ENCODE measurements at places on chromosomes 6 and 20.
A peak's percentile ranks its signal among the peaks of the same experiment; 100 is the strongest.

DNA sequence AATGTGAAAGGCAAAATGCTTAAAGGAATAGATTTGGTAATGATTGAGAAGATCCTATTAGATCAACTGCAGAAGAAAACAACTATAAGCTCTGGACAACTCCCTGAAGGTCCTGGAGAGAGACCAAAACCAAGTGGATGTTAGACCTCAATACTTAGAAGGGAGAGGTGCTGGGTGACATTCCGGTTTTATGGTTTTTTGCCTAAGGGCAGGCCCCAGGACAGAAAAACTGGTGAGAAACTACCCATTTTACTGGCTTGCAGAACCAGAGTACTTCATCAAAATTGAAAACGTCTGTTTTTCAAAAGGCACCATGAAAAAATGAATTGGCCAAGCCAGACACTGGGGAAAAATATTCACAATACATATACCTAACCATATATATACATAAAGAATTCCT is 26.3 kb downstream of the SAMHD1 start:
- DNase-seq, result no peak
- H3K4me3 ChIP-seq, result no peak overlapping the region
- H3K27me3 ChIP-seq, result no peaks in the 10 kb centered on the region
- peaks cover 6% of the 10 kb centered on the region for H3K36me3 ChIP-seq
- H3K4me1 ChIP-seq, result no peaks in the 10 kb centered on the region

GRCh38 chr6:91428953-91429560 is 842.2 kb upstream of the MAP3K7 start:
- H3K27me3 ChIP-seq, result no peaks in the 10 kb centered on the region
- H3K4me3 ChIP-seq, result no peak overlapping the region
- no peak overlapping the region for H3K27ac ChIP-seq
- H3K4me1 ChIP-seq, result peaks cover 4% of the 10 kb centered on the region

- H3K4me1 ChIP-seq, result peaks cover 82% of the 10 kb centered on the region
- H3K27me3 ChIP-seq, result no peaks in the 10 kb centered on the region
- DNase-seq, result no peak
- H3K36me3 ChIP-seq, result no peaks in the 10 kb centered on the region
- H3K4me3 ChIP-seq, result no peak overlapping the region
Measured at GRCh38 chr20:10505827-10506226, 70.7 kb downstream of the SLX4IP start.

DNA sequence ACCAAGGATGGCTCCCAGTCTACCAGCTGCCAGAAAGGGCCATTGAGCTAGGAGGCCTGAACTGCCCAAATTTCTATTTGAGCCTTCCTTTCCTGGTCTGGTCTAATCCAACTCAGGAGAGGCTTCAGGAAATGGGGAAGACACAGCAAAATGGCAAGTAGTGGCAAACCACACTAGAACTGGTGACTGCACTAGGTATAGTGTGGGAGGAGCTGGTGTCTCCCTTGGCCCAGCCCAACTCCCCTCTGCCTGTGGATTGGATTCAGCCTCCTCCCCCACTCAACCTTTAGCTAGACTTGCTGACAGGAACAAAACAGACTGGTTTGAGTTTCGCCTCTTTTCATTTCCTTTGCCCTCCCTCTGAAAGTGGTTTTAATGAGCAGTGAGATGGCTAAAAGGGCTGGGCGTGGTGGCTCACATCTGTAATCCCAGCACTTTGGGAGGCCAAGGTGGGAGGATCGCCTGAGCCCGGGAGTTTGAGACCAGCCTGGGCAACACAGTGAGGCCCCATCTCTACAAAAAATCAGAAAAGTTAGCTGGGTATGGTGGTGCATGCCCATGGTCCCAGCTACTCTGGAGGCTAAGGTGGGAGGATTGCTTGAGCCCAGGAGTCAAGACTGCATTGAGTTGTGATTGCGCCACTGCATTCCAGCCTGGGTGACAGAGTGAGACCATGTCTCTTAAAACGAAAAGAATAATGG is 17.5 kb downstream of the MRPS18A start:
- H3K4me1 ChIP-seq, result peaks cover 29% of the 10 kb centered on the region
- peak overlapping the region; percentile 64 for H3K27ac ChIP-seq
- H3K27me3 ChIP-seq, result no peaks in the 10 kb centered on the region
- H3K4me3 ChIP-seq, result no peak overlapping the region

GRCh38 chr6:134004714-134005113 is 47.7 kb downstream of the SLC2A12 start:
- no peaks in the 10 kb centered on the region for H3K36me3 ChIP-seq
- H3K27ac ChIP-seq, result no peak overlapping the region
- no peak overlapping the region for H3K4me3 ChIP-seq
- no peak for DNase-seq

- H3K27me3 ChIP-seq, result peaks cover 26% of the 10 kb centered on the region
- no peak overlapping the region for H3K27ac ChIP-seq
- H3K4me3 ChIP-seq, result no peak overlapping the region
Measured at GRCh38 chr6:41346441-41346840, 11.0 kb downstream of the NCR2 start.

DNA sequence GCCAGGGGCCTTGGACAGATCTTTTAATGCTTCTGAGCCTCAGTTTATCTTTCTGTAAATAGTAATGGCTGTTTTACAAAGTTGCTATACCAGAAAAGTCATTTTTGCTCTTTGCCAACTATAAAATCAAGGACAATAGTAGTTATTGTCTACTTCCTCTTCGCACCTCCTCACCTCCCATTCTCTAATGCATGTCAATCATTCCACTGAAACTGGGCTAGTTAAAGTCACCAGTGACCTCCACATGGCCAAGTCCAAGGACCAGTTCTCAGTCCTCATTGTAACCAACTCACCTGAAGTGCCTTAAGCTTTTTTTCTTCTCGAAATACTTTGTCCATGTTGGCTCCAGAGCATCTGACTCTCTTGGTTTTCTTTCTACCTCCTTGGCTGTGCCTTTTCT is 51.2 kb downstream of the NCR2 start:
- H3K4me3 ChIP-seq, result no peak overlapping the region
- H3K27me3 ChIP-seq, result peaks cover 5% of the 10 kb centered on the region
- DNase-seq, result no peak
- H3K27ac ChIP-seq, result no peak overlapping the region

- H3K4me1 ChIP-seq, result peaks cover 9% of the 10 kb centered on the region
- no peaks in the 10 kb centered on the region for H3K27me3 ChIP-seq
- peak overlapping the region; percentile 97 for H3K4me3 ChIP-seq
- no peaks in the 10 kb centered on the region for H3K36me3 ChIP-seq
Measured at GRCh38 chr20:47502271-47503239, 868 bp downstream of the NCOA3 start.

GRCh38 chr20:2800521-2801285 is at the start of gene CPXM1:
Gene CPXM1, minus strand, starts transcription at chr20:2800627. Its CDS starts 55 bp downstream, at chr20:2800572.
- no peaks in the 10 kb centered on the region for H3K36me3 ChIP-seq
- H3K27ac ChIP-seq, result no peak within 1 kb of the TSS
- peaks cover 39% of the 10 kb centered on the region for H3K4me1 ChIP-seq
- H3K27me3 ChIP-seq, result no peaks in the 10 kb centered on the region
- H3K4me3 ChIP-seq, result no peak within 1 kb of the TSS
- no peak for DNase-seq

DNA sequence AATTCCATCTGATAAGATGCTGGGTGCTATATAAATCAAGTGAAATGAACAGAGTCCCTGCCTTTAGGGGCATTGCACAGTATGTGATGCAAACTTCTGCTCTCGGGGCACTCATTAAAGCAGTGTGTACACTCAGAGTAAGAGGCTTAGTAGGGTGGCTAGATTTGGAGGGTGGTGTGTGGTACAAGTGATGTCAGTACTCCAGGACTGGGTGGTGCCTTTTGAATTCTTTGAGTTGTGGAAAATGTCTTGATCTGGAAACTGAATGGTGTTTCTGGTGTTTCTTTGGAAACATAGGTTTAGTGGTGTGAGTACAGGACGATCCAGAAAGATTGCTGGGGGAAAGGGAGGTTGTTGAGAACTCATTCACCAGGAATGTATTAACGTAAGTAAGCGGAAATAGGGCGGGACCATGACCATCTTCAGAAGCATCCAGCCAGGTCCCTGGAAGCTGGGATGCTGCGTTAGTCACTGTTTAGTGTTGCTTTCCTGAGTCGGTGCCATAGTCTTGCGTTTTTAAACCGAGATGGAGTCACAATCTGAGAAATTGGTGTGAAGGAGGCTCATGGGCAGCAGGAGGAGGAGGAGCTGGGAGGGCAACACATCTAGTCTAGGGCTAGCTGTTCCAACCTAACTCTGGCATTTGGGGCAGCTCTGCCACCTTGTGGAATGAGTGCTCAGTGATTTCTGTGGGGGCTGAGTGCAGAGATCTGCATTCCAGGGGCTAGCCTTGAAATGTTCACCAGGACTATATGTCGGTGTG is 70.3 kb downstream of the SCAND1 start:
- H3K36me3 ChIP-seq, result no peaks in the 10 kb centered on the region
- peak; percentile 55 for DNase-seq
- peak overlapping the region; percentile 88 for H3K27ac ChIP-seq
- no peaks in the 10 kb centered on the region for H3K27me3 ChIP-seq
- H3K4me1 ChIP-seq, result peaks cover 18% of the 10 kb centered on the region
- H3K4me3 ChIP-seq, result no peak overlapping the region

GRCh38 chr20:36240076-36240475 is 3.8 kb downstream of the AAR2 start:
- no peaks in the 10 kb centered on the region for H3K27me3 ChIP-seq
- H3K27ac ChIP-seq, result no peak overlapping the region
- peaks cover 54% of the 10 kb centered on the region for H3K4me1 ChIP-seq
- DNase-seq, result no peak
- H3K4me3 ChIP-seq, result no peak overlapping the region
- H3K36me3 ChIP-seq, result peaks cover 5% of the 10 kb centered on the region

DNA sequence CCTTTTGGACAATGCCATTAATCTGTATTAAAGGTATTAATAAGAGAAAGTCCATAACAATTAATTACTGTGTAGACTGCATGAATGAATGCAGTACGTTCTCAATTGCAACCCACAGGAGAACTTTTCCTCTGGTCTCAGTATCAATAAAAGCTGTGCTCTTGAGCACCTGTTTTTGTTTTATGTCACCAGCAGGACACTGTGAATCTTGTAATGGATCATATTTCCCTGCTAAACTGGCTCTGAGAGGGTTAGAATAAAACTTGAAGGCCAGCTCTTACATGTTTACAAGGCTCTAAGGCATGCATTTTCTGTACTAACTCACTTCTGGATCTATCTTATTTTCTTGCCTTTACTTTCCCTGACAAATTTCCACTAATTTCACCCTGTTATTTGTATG is 214.3 kb upstream of the PLN start:
- H3K4me3 ChIP-seq, result no peak overlapping the region
- H3K27ac ChIP-seq, result no peak overlapping the region
- H3K36me3 ChIP-seq, result no peaks in the 10 kb centered on the region
- DNase-seq, result no peak

DNA sequence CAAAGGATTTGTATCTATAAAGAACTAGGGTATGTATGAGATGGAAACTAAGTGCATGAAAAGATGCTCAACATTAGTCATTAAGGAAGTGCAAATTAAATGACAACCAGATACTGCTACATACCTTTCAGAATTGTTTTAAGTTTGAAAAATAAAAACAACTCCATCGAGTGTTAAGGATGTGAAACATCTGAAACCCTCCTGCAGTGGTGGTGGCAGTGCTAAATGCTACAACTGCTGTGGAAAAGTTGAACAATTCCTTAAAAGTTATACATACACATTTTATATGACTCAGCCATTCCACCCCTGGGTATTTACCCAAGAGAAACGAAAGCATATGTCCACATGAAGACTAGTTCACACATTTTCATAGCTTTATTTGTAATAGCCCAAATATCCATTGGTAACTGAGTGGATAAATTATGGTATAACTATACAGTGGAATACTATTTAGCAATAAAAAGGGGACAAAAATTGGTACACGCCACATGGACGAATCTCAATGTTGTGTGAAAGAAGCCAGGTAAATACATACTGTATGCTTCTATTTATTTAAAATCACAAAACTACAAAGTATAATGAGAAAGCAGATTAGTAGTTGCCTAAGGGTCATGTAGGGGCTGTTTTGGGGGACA is 10.6 kb downstream of the ARMH2 start:
- H3K27ac ChIP-seq, result no peak overlapping the region
- H3K36me3 ChIP-seq, result no peaks in the 10 kb centered on the region
- H3K27me3 ChIP-seq, result no peaks in the 10 kb centered on the region
- H3K4me3 ChIP-seq, result no peak overlapping the region
- no peaks in the 10 kb centered on the region for H3K4me1 ChIP-seq

DNA sequence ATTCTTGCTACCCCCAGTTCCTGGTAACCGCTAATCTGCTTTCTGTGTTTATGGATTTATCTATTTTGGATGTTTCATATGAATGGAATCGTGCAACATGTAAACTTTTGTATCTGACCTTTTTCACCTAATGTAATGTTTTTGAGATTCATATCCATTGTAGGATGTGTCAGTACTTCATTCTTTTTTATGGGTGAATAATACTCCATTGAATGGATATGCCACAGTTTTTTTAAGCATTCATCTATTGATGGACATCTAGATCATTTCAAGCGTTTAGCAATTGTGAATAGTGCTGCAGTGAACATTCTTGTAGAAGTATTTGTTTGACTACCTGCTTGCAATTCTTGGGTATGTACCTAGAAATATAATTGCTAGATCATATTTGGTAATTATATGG is 13.0 kb downstream of the KDM1B start:
- H3K27ac ChIP-seq, result no peak overlapping the region
- H3K4me1 ChIP-seq, result no peaks in the 10 kb centered on the region
- H3K36me3 ChIP-seq, result no peaks in the 10 kb centered on the region
- H3K4me3 ChIP-seq, result no peak overlapping the region
- H3K27me3 ChIP-seq, result no peaks in the 10 kb centered on the region

DNA sequence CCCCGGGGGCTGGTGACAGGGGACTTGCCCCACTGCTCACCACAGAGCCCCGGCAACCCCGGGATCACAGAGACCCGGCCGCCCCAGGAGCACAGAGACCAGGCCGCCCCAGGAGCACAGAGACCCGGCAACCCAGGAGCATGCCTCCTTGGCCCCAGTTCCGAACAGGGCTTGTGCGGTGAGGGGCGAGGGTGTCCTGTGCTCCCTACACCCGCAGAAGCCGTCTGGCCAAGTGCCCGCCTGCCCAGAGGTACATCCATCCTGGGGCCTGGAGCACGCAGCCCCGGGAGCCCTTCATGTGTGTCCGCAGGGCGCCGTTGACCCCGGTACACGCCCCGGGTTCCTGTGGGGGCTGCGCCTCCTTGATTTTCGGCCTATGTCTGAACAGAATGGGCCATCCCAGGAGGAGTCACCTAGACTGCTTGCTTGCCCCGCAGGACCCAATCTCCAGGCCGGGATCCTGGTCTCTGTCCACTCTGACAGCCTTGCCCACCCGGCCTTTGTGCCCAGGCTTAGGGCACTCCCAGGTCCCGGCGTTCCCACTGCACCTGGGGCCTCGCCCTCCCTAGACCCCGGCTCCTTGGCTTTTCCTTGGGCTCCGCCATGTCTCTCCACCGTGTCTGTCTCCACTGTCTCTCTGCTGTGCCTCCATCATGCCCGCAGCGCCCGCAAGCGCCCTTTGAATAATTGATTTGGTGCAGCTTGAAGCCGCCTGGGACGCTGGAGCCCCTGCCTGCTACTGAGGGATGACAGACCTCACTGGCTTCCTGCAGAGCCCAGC is 219.8 kb downstream of the ERMARD start:
- H3K27ac ChIP-seq, result no peak overlapping the region
- H3K27me3 ChIP-seq, result no peaks in the 10 kb centered on the region
- no peak for DNase-seq
- no peaks in the 10 kb centered on the region for H3K36me3 ChIP-seq
